Stimulated activated CD4-positive, alpha-beta T cell treated with anti-CD3 and anti-CD28 coated beads, Interleukin-2, amount 100 ng/mL, for 48 hours (primary cell): ENCODE measurements at places on chromosomes 2 and 18.

DNA sequence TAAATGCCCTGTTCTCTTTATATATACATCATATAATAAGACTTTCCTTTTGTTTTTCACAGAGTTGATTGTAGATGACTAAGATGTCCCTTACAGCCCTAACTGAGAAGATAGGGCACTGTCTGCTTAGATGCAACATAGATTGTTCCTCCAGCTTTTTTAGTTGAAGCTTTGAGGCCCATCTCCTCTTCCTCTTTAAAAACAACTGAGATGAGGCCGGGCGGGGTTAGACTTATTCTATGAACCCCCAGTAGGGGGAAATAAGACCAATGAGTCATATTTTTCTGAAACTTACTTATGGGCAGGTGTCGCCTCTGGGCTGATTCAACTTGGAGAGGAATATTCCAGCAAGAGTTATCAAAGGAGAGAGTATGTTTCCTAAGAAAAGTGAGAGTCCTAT lies 84.6 kb downstream of the FBXO15 start:
- DNase-seq: no peak

DNA sequence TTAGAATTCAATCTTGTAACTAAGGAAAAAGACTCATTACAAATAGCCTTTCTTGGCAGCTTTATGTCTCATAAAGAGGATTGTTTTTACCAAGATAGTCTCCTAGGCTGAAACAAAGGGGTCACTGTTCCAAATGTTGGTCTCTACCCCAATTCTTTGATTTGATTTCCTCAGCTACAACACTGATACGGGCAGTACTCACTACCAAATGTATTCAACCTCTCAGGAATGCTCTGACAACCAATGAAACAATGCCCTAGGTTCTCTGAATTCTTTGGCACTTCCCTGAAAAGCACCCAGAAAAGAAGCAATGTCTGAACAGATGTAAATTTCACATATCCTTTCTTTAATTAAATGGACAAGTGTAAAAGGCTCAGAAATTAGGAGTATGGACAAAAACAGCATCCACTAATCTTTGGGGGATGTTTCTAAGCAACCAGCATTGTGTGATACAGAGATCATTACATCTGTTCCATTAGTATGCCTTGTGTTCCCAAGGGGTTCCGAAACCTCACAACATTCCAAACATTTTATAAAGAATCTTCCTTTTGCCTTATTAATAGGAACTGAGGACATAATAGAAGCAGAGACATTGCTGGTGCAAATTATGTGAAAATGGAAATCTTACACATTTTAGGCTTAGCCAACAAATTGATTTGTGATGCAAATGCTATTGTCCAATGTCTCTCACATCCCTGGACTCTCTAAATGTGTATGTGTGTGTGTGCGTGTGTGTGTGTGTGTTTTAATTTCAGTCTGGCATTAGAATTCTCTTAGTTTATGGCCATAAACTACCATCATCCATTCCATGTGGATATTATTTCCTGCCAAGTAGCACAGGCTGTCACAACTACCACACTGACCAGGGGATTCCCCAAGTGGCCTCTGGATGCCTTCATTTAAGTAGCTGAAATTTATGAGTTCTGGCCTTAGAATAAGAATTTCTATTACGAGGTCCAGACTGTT lies 276.0 kb downstream of the MTX2 start:
- DNase-seq: no peak

DNA sequence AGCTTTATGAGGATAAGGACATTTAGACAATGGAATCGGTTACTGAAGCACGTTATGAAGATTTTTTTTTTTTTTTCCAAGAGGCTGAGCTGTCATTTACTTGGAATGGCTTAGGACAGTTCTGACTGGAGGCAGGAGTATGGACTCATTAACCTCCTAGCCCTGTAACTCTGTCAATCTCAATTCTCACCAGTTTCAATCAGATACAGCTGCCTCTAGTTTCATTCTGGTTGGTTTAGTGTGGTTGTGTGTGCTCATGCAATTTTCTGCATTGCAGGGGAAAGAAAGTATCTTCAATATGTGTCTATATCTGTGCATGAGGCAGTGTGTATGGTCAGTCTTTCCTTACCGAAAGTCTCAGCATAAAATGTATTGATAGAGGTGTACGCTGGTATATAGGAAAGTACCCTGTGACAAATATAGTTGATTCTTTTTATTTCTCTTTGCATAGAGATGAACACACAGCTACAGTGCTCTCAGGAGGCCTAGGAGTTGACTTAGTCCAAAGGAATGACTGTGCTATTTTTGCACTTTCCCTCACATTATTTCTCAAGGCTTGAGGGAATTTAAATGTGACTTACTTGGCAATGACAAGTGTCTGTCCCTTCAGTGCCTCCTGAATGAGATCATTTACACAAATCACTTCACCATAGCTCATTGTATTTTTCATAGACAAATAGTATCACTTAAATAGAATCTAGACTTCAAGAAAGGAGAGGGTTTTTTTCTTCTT lies 50.5 kb upstream of the GRB14 start:
- no peak for DNase-seq

DNA sequence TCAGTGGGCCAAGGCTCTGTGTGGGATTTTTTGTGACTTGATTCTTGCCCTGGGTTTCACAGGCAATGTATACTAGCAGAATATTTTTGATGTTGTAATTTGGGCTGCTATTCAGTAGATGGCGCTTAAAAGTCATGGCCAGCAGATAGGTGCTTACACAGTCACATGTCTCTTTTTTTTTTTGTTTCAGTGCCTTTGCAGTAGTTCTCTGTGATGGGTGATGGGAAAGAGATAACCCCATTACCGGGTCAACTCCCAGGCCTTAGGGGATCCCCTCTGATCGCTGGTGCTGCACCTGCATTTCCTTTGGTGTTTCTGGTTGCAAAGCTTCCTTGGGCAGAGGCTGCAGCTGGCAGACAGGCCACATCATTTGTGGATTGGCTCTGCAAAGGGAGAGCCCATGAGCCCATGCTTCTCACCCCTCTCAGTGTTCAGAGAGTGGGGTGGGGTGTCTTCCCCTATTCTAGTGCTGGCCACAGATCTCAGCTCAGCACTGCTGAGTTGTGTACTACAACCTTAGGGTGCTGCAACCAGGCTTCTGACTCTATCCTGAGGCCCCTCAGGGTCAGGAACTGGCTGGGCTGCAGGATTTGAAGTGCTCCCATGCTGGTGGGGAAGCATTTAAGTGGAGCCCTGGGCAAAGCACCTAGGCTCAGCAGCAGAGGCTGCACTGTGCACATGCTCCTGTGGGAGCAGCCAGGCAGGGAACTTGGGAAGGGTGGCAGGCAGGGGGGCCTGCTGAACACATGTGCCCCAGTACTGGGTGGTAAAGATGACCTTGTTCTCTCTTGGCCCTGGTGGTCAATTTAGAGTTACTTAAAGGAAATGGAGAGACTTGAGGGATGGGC lies 219.8 kb upstream of the SPHKAP start:
- no peak for DNase-seq

GRCh38 chr2:231597627-231598026 lies 5.0 kb downstream of the TEX44 start:
- no peak for DNase-seq

DNA sequence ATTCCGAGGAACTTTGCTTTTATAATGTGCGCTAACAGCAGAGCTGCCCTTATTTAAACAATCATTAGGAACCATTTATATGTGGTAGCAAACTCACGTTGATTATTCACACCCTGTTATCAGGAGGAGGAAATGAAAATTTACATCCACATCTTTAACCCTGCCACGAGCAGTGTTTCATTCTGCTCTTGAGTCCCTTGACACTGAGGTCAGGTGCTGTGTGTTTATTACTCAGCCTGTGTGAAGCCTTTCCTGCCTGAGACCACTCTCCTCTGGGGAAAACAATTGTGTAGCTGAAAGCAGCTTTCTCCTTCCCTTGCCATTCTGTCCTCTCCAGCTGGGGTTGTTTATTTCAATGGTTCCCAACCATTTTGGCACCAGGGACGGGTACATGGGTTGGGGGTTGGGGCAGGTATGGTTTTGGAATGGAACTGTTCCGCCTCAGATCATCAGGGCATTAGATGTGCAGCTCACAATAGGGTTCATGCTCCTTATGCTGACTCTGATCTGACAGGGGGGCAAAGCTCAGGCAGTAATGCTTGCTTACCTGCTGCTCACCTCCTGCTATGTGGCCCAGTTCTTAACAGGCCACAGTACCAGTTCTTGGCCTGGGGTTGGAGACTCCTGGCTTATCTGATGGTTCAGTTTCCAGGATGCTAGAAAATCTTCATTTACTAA lies 651.1 kb downstream of the TDRD15 start:
- DNase-seq: no peak

DNA sequence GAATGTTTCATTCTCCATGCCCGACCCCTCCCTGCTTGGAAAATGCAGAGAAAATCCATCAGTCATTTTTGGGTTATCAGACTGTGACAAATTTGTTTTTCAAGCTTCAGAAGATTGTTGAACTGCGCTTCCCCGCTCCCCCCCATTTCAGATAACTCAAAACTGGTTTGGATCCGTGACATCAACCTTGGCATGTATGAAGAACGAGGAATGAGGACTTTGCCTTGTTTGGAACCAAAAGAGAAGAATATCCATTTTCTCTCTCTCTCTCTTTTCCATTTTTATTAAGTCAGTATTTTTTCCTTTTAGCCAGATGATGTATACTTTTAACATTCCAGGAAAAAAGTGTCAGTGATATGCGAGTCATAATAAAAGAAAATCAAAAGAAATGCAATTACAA lies 171.6 kb downstream of the BCL2 start:
- no peak for DNase-seq

DNA sequence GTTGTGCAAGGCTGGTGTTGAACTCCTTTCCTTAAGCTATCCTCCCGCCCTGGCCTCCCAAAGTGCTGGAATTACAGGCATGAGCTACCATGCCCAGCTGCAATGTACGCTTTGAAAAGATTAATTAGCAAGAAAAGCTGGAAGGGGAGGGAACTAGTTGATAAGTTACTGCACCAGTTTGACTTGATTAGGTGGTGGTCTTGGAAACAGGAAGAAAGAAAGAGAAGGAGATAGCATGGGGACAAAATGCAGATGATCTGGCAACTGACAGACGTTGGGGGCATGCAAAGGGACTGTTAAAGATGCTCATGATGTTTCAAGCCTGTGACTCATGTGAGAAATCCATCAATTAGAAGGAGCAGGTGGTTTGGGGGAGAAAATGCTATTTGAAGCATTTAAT lies 68.6 kb downstream of the PLEKHM3 start:
- DNase-seq: no peak

GRCh38 chr2:26614216-26615138 lies 26.7 kb downstream of the CIB4 start:
- DNase-seq: no peak
